ENCODE measurements at places on chromosomes 7 and 10. TPM values are rescaled to one million over a fixed set of nuclear protein-coding genes. Genes with fewer than 3 reads are reported as not detected.

- no peak overlapping the region for H3K4me3 ChIP-seq
- H3K4me1 ChIP-seq: no peaks in the 10 kb centered on the region
- H3K27me3 ChIP-seq: no peaks in the 10 kb centered on the region
- no peak overlapping the region for H3K27ac ChIP-seq
These were observed 227.2 kb downstream of the ADAM12 start for GRCh38 chr10:126160971-126161630.

The ZPBP gene
- not detected for total RNA-seq

The CLRN3 gene
- not detected for total RNA-seq

- no peak overlapping the region for H3K4me3 ChIP-seq
- no peak for DNase-seq
- H3K4me1 ChIP-seq: no peaks in the 10 kb centered on the region
These were observed 86.5 kb downstream of the OTUD1 start for GRCh38 chr10:23525406-23525805.

The VENTX gene
- 0.55 TPM for total RNA-seq

The NKX1-2 gene
- total RNA-seq: 0.04 TPM
